ENCODE measurements at places on chromosomes 7 and 10.
A peak's percentile ranks its signal among the peaks of the same experiment; 100 is the strongest.

GRCh38 chr10:71378336-71379117 lies 18.2 kb upstream of the CDH23 start:
- no peak for DNase-seq

GRCh38 chr10:104109908-104110662 lies 11.9 kb upstream of the SFR1 start:
- DNase-seq, result peak; percentile 79

GRCh38 chr7:4791738-4792536 lies 16.5 kb downstream of the AP5Z1 start:
- DNase-seq, result peak; percentile 27

GRCh38 chr7:91302794-91303193 lies 38.6 kb downstream of the FZD1 start:
- no peak for DNase-seq

GRCh38 chr10:74932648-74933047 lies 106.2 kb downstream of the KAT6B start:
- no peak for DNase-seq

DNA sequence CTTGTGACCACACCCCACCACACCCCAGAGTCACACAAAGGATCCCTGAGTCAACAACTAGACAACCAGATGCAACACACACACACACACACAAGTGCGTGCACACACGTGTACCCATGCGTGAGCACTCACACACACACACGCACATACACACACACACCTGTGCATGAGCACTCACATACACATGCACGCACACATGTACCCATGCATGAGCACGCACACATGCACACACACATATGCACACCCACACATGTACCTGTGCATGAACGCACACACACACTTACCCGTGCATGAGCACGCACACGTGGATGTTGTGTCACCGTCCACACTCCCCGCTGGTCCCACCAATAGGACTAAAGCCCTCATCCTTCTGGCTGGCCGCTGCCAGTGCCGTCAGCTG lies 60.4 kb downstream of the HTR5A start:
- DNase-seq, result no peak

DNA sequence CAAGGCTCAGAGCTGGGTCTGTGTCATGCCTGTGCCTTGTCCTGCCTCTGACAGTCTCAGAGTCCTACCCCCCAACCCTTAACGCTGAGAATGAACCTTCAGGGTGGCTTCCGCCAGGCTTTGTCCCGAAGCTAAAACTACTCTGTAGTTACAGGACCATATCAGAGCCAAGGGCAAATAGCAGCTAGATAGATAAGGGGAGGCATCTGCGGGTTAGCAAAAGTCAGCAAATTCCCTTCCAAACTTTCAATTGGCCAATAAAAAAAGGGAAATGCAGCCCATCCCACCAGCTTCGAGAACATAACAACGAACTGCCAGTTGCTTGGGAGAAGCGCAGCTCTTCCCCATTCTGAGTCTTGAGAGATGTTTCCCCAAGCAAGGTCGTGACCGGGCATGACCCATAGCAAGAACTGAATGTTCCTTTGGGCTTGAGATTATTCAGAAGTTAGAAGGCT lies 17.7 kb downstream of the CCL24 start:
- DNase-seq, result no peak

DNA sequence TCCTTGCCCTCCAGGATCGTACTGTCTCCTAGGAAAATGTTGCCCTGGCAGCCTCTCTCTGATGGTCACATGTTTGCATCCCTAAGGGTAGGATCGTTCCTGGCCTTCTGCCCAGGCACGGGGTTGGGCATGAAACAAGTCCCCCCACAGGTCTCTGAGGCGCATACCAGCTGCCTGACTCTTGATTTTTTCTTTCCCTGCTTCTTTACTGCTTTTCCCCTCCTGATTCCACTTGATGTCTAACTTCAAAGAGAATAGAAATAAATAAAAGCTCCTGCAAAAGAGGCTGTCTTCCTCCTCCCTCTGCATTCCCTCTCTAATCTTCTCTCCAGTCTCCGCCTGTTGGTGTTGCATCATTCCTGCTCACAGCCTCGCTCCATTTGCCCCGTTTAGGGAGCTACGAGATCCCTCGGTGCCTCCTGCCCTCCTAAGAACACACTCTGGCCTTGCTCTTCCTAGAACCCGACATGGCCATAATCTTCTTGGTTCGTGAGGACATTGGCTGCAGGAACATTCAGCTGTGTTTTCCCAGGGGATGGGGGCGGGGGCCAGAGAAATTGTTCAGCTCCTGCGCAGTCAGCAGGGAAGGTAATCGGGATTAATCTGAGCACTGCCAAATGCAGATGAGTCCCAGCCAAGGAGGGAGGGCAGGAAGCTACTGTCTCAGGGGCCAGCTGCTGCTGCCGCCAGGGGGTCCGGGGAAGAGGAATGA lies 26.0 kb downstream of the LEP start:
- peak; percentile 47 for DNase-seq

DNA sequence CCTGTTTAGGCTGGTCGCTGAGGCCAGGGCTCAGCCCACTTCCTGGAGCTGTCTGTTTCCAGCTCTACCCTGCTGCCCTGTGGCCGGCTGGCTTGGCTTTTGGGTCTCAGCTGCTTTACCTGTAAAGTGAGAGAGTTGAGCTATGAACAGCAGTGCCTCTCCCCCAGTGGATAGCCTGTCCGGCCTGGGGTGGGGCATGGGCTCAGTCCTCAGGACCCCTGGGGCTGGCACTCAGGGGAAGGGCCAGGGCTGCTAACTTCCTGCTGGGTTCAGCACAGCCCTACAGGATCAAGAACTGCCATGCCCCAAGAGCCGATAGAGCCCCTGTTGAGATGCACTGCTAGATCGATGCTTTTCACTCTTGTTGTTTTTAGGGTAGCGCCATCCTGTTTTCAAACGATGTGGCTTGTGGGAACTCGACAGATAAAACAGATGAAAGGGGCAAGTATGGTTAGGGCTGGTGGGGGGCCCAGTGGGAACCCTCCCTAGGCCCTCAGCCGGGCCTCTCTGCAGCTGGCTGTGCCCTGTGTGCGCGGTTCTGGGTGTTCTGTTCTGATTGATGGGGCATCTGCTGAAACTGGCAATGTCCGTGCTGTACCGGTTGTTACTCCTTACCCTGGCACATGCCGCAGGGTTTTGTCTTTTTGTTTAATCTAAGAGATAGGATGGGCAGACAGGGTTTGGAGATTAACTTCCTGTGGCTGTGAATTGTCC lies 10.0 kb upstream of the SFRP5 start:
- no peak for DNase-seq

Data from fibroblast of skin of left biceps (primary cell).